ENCODE measurements at places on chromosomes 16 and 17.
A peak's percentile ranks its signal among the peaks of the same experiment; 100 is the strongest.

DNA sequence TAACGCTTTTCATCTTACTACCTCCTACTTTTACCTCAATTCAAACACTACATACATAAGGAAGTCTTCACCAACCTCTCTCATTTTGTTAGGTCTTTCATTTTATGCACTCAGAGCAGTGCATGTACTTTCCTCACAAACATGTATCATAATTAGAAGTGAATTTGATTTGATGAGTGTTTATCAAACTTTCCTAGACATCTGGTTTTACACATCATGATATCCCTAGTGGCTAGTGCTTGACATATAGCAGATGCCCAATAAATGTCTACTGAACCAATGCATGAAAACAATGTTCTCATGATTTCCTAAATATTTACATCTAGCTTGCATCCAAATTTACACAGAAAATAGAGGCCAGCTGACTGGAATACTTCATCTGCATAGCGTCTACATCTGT is 323.4 kb upstream of the KIF2B start:
- DNase-seq, result no peak

GRCh38 chr17:81926451-81927151 is 934 bp downstream of the MAFG start:
- DNase-seq, result peak; percentile 48

- no peak for DNase-seq
These were observed 5.5 kb downstream of the DOK4 start for GRCh38 chr16:57480754-57481230.

- DNase-seq, result peak; percentile 28
These were observed 14.0 kb upstream of the ELAC2 start for GRCh38 chr17:13031718-13032350.

- no peak for DNase-seq
These were observed 41.9 kb upstream of the SDK2 start for GRCh38 chr17:73686126-73686525.

DNA sequence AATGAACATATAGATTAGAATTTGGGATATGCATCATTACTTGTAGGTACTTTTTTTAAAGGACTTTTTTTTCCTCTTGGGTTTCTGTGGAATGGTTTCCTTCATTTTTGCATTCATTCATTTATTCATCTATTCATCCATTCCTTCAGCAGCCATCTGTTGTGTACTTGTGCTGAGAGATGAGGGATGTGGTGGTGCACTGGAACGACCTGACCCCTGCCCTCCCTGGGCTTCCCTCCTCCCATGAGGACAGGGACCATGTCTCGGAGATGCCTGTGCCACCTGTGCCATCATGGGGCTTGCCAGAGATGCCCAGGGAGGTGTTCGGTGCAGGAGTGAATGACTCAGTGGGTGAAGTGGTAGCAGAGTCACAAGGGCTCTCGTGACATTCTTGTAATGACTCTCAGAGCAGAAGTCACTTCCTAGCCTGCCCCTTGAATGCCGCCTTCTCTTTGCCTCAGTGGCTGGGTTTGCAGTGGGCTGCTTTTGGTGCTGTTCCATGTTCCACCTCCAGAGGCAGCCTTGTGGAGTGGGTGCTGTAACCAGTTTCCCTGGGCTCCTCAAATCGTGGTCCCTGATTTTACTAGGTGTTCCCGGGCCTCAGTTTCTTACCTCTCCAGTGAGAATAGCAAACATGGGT is 43.9 kb downstream of the CLEC16A start:
- DNase-seq, result peak; percentile 78

Measured in activated CD4-positive, alpha-beta T cell treated with anti-CD3 and anti-CD28 coated beads for 24 hours (primary cell).